ENCODE measurements at places on chromosomes 6 and 20.

- no peak for DNase-seq
Observed at GRCh38 chr20:42118409-42119125, 500.4 kb upstream of the CHD6 start.

- no peak for DNase-seq
Observed at GRCh38 chr20:34345402-34345736, 17.7 kb upstream of the ITCH start.

DNA sequence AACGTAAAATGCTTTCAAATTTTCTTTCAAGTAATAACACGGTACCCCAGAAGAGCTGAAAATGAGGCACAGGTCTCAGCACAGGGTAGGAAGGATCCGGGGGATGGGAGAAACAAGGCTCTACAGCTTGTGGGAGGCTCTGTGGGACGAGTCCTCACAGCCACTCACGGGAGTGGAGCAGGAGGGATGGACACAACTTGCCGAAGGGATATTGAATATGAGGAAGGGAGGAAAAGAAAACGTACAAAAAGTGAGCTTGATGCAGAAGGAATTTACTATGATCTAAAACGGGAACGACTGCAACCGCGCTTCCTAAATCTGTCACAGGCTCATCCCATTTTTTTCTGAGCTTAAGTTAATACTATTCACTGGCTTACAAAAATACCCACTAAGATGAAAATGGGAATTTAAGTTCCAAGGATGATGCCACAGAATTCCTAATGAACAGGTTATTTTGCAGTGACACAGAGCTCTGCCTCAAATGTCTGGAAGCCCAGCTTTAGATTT, 72.9 kb downstream of the FYN start:
- no peak for DNase-seq

DNA sequence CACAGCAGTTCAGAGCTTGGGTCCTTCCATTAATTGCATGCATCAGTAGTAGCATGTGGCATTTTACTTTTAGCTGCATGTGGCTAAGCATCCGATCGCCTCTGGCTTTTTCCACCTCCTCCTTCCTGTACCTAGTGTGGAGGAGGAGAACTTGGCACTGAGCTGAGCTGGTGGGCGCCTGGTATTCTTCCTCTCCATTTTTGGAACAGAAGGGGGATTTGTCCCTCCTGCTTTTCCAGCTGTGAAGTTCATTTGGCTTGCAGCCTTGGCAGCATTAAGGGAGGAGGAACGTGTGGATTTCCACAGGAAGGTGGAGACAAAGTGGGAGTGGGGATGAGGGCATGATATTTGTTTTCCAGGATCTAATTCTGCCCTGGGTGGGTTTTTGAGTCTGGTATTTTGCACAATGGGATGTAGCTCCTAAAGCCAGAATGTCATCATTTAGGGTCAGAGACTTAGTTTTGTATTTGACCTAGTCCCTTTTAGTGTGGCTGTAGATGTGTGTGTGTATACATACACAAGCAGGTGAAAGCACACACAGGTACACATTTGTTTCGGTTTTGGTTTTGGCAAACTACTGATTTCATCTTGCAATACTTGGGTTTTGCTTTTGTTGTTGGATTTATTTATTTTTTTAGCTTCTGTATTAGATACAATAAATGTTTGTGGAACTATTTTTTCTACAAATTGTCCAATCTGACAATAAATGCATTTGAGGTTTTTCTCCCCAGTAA, 90.0 kb downstream of the SASH1 start:
- no peak for DNase-seq

- DNase-seq, result no peak
Observed at GRCh38 chr20:57317789-57318371, 11.7 kb upstream of the SPO11 start.

GRCh38 chr6:48213076-48213788, 102.2 kb upstream of the PTCHD4 start:
- no peak for DNase-seq

DNA sequence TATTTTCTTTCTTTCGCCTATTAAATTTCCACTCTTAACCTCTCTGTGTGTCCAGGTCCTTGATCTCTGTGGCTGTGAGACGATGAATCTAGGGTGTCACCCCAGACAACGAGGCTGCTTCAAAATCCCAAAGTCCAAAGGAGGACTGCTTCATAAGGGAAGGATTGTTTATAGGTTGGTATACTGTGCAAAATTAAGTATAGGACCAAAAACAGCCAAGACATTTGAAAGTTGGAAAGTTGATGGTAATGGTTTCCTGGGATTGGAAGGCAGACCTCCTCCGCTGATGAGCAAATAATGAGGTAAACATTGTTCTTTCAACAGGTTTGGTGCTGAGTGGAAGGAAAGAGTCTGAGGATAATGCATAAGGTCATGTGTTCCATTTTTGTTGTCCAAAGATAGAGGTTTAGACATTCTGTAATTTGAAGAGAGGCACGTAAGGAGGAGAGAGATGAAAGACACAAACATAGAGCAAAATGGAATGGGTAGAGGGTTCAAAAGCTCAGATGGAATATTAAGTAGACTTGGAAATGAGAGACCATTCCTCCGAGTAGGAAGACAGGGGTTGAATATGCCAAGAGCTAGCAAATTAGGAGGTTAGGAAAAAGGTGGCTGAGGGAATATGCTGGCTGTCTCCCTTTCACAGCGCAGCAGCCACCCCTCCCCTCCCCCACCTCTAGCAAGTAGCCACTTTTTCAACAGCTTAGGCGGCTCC, 24.8 kb downstream of the ZNF311 start:
- DNase-seq, result no peak

GRCh38 chr20:49388744-49389143, 93.7 kb downstream of the KCNB1 start:
- no peak for DNase-seq

DNA sequence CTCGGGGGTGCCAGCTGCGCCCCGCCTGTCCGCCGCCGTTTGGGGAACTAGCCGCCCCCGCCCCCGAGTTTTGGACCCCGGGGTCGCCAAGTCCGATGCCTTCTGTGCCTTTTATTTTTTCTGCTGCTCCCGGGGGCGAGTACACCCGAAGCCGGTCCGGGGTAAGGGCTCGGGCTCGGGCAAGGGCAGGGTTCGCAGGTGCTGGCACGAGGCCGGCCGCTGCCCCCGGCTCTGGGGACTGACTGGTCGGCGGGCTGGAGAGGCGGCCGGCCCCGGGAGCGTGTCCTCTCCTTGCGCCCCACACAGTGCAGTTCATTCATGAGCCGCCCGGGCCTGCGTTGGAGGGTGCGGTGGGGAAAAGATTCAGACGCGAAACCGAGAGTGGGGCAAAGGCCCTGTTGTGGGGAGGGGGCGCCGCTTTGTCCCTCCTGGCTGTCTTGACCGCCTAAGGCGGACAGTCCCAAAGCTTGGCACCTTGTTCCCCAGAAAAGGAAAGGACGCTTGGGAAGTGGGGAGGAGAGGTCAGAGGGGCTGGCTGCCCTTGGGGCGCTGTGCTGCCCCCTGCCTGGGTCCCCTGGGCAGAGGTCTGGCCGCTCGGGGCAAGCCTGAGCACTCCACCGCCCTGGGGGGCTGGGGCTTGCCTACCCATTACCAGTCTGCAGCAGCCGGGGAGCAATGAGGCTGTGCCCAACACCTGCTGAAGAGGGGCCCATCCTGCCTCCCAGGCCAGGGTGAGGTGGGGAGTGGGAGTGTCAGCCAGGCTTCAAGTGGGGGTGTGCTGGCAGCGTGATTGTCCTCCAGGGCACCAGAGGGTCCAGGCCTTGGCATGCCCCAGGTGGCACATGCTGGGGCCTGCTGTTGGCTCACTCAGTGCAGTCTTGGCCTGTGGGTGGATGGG, 915 bp downstream of the TMEM63B start:
- DNase-seq, result no peak

DNA sequence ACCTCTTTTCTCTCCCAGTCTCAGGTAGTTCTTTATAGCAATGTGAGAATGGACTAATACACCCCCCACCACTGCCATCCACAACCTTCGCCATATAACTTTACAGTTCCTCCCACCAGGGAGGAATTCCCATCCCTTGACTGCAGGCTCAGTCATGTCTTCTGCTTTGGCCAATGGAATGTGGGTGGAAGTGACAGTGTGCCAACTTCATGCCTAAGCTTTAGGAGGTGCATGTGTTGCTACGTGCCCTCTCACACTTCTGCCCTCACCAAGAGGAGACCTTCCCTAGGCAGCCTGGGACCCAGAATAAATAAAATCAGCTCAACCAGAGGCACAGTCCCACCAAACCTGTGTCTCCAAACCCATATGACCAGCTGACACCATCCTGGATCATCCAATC, 33.0 kb upstream of the LRRN4 start:
- DNase-seq, result no peak

- no peak for DNase-seq
Observed at GRCh38 chr6:105882121-105882803, 203.9 kb upstream of the PRDM1 start.

DNA sequence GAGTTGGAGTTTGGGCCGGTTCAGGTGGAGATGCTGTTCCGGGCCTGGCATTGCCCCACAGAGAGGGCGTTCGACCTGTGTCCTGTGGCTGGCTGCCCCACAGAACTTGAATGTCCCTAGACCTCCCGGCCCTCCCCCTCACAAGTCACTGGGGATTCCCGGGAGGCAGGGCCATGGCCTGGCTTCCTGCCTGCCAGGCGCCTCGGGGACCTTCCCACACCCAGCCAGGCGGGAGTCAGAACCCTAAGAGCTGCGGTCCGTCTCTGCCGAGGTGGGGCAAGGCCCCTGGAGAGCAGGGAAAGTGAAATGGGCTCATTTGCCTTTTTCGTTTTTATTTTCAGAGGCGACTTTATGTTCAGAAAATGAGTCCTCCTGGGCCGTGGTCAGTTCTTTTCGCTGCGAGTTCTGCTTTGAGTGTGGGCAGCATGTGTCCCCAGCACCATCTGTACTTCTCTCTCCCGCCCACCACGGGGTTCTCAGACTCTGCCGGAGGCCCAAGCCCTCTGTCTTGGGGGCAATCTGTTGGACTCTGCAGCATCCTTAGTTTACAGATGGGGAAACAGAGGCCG, 8.5 kb downstream of the RBM38 start:
- DNase-seq, result no peak

GRCh38 chr6:40689185-40689584, 102.0 kb upstream of the LRFN2 start:
- DNase-seq, result no peak

DNA sequence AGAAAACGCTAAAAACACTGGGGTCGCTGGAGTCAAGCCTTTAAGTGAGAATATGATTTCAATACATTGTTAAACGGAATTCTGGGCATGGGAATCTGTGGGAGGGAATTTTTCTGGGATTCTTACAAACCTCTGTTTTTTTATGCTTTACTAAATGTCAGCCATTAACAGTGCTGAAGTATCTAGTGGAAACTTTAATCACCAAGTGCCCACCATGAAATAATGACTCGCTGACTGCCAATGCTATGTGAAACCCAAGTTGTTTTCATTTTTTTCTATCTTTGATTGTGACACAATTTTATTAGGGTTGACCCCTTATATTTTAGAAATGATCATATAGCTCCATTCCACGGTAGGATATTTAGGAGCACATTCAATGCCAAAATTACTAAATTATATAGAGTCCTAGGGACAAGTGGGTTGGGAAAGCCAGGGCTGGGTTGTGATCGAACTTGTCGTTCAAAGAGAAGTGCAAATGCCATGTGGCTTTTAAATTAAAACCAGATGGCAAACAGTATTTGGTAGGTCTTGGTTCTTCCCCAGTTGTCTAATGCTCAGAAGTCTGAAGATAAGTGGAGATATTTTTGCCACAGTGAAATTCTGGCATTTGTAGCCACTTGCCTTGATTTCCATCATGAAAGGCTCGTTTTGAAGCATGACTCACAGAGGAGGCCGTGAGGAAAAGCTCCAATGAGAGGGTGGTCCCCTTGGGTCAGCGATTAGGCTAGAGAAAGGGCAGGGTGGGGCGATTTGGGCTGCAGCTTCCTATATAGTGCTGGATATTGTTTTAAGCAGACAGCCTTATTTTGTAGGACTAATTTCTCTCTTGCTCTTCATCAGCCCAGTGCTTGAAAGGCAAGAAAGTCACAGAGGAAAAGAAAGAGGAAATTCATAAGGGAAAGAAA, 254.4 kb upstream of the JAG1 start:
- no peak for DNase-seq

DNA sequence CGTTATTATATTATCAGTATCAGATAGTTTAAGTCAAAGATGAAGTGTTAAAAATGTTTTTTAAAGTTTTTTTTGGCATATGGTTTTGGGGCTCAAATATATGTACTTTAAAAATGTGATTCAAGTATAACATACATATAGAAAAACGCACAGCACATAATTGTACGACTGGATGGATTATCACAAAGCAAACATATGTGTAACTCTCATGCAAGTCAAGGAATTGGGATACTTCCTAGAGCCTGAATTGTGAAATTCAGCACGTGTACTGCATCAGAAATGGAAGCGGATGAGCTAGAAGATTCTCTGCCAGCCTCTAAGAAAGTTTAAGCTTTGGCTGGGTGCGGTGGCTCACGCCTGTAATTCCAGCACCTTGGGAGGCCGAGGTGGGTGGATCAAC, 340.9 kb downstream of the PRL start:
- DNase-seq, result no peak

DNA sequence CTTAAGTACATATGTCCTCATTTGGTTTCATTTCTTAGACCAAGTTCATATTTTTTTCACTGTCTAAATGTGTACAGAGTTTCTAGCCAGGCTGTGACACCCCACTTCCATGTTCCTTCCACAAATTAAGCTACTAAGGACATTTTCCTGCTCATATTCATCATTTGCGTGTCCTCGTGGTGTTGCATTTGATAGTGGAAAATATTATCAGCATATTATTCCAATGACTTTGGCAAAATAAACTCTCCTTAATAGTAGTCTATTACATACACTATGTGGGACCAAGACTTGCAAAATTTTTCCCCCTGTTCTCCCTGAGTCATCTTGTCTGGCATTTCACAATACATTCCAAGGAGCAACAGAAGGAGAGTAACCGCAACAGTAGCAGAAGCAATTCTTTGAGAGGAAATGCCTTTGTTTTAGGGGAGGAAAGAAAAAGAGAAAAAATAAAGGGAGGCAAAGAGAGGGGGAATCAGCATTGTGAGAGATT, 599.2 kb downstream of the COL12A1 start:
- no peak for DNase-seq

GRCh38 chr6:56370127-56370540, 122.8 kb upstream of the COL21A1 start:
- no peak for DNase-seq

- no peak for DNase-seq
Observed at GRCh38 chr6:157227202-157228166, 95.8 kb downstream of the TMEM242 start.

GRCh38 chr6:90338409-90338808, 41.8 kb upstream of the BACH2 start:
- DNase-seq, result no peak

- no peak for DNase-seq
Observed at GRCh38 chr6:140285471-140285870, 911.0 kb upstream of the CITED2 start.
